Hematopoietic multipotent progenitor cell treated with erythropoietin and hydrocortisone succinate and interleukin-3 and kit ligand, for 15 days (in vitro differentiated cells): ENCODE measurements at places on chromosomes 6 and 20.

GRCh38 chr20:17024513-17025119 lies 202.2 kb upstream of the PCSK2 start:
- DNase-seq: no peak

DNA sequence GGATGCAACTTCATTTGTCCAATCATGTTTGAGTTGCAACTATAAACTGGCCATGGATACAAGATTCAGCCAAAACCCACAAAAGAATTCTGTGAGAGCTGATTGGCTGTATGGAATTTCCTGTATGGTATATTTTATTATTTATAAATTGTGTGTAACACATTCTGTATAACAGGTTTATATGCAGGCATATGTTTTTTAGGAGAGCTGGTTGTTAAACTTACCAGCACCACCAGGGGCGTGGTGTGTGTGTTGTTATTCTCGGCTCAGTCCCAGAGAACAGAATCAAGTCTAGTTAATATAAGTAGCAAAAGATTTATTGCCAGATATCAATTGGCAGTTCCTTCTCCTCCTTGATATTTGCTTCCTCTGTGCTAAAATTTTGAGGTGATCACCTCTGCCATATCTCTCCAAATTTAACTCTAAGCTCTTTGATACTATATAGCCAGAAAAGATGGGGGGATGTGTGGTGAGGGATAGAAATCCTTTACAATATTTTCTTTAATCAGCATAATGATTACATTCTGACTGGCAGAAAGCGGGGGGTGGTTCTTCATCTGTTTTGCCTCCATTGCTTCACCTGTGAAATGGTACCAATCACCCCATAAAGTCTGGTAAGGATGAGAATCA lies 22.9 kb downstream of the CNBD2 start:
- no peak for DNase-seq

DNA sequence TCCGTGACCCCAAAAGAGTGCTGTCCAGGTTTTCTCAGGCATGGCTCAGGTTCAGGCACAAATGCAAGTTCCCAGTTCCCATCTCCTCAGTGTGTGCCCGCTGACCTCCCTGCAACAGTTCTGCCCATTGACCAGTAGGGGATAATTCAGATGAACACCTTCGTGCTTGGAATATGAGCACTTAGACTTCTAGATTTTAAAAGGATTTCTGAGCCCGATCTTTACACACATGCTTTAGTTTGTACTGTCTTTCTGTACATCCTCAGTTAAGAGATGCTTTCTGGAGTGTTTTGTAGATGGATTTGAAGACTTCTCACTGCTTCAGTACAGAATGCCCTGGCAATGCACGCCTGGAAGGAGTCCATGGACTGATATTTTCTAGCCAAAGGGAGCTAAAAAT lies 239.6 kb upstream of the PLCB4 start:
- no peak for DNase-seq

GRCh38 chr6:140976806-140977205 lies 1155.9 kb upstream of the GJE1 start:
- DNase-seq: no peak

GRCh38 chr20:16423311-16424212 lies 149.7 kb downstream of the KIF16B start:
- no peak for DNase-seq

DNA sequence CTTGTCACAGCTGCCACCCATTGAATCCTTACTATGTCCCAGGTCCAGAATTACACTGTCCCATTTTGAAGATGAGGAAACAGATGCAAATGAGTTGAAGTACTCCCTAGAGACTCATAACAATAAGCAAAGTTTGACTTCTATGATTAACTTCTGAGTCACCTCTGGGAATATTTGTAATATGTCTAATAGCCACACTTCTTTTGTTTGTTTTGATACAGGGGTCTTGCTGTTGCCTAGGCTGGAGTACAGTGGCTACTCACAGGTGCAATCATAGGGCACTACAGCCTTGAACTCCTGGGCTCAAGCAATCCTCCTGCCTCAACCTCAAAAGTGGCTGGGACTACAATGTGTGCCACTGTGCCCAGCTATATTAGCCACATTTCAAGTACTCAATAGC lies 11.4 kb upstream of the SOX12 start:
- DNase-seq: no peak

DNA sequence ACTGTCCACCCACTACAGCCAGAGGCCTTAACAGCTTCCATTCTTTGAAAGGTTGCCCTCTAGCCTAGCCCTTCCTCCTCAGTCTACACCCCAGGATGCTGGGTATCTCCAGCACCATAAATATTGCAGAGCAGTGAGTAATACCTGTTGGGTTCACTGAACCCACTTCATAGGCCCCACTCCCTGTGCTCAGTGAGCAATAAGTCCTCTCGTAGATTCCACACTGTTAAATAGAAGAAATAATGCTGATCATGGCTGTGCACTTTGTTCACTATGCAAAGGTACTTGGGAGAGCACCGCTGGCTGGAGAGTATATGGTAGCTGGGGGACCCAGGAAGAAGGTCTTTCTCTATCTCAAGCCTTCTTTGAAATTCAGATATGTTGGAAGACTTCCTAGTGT lies 87.3 kb downstream of the RSPH3 start:
- DNase-seq: no peak

DNA sequence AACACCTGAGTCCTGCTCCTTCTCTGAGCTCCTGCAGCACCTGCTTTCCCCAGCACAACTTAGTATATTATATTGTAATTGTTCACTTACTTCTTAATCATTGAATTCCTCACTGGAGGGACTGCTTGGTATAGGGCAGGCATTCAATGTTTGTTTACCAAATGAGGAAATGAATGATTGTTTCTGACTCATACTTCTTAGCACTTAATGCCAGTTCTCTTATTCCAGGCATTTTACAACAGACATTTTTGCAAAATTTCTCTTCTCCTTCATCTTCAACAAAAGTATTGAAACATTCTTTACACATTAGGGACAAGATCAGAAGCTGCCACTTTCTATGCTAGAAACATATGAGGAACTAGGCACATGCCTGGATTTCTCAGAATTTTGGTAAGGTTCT lies 119.4 kb downstream of the TBX18 start:
- no peak for DNase-seq

GRCh38 chr6:44855562-44856411 lies 468.3 kb downstream of the CDC5L start:
- no peak for DNase-seq

DNA sequence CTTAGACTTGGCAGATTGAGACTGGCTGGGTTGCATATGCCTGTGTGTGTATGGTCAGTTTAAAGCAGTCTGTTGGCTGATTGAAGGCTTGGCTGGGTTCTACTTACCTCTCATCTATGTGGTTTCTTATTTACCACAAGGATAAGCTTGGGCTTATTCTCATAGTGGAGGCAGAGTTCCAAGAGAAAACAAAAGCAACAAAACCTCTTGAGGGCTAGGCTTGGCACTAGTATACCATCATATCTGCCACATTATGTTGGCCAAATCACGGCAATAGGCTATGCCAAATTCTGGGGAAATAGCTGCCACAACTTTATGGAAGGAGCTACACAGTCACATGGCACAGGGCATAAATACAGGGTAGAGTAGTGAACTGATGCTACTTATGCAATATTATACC lies 714.1 kb downstream of the CBLN4 start:
- no peak for DNase-seq

DNA sequence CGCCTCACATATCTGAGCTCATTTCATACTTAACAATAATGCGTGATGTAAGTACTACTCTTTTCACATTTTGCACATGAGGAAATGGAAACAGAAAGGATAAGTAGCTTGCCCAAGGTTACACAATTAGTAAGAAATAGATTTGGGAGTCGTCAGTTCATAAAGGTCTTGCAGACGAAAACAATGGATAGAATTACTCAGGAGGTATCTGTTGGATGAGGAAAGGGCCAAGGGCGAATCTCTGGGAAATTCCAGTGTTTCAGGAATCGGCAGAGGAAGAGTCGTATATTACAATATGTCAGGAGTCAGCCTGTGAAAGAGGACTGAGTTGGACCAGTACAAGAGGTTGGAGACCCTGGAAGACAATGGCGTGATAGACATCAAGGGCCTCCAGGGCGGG lies 12.8 kb upstream of the EDN1 start:
- DNase-seq: no peak

- no peak for DNase-seq
Observed at GRCh38 chr6:127459231-127459641, at the start of gene KIAA0408. KIAA0408 (minus strand) TSS chr6:127459389; CDS start chr6:127453981, 5,408 bp downstream.

- no peak for DNase-seq
Observed at GRCh38 chr6:16633465-16633864, 127.8 kb downstream of the ATXN1 start.

- DNase-seq: no peak
Observed at GRCh38 chr20:17786221-17786718, 86.5 kb downstream of the BANF2 start.

DNA sequence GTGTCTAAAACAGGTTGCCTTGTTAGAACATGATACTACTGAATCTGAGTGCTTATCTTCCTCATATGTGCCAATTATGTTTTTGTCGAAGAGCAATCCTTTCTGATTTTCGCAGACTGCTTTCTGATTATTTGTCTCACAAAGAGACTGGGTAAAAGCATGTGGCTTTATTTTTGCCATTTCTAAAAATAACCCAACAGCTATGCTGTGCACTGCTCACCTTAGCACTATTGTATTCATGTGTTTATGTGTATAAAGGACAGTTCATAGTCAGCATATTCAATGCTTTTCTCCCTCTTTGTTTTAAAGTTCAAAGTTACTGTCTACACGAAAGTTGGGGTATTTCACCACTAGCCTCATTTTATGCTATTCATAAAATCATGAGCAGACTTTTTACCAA lies 127.0 kb downstream of the SGK1 start:
- no peak for DNase-seq

DNA sequence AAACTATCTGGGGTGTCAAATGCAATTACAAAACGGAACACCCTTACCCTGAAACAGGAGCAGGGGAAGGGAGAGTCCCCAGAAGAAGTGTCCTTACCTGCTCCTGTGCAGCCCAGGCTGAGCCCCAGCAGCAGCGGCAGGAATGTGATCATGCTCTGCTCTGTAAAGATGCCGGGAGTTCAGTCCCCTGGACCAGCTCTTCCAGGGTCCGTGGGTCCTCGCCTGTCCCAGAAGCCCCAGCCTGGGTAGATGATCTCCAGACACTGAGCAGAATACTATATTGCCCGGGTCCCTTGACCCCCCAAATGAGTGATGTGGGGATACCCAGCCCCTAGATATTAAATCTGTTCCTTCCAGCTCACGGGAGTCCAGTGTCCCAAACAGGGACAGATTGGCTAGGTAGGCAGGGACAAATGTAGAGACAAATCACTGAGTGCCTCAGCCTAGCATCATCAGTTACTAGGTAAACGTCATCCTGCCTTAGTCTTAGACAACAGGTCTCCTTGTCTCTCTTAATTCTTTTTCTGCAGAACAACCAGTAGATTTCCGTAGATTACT lies at the start of gene HLA-DMB:
HLA-DMB (minus strand) TSS at position 373 of the 558 bp plus-strand sequence; CDS start at position 152, 221 bp downstream.
- DNase-seq: peak; percentile 44

DNA sequence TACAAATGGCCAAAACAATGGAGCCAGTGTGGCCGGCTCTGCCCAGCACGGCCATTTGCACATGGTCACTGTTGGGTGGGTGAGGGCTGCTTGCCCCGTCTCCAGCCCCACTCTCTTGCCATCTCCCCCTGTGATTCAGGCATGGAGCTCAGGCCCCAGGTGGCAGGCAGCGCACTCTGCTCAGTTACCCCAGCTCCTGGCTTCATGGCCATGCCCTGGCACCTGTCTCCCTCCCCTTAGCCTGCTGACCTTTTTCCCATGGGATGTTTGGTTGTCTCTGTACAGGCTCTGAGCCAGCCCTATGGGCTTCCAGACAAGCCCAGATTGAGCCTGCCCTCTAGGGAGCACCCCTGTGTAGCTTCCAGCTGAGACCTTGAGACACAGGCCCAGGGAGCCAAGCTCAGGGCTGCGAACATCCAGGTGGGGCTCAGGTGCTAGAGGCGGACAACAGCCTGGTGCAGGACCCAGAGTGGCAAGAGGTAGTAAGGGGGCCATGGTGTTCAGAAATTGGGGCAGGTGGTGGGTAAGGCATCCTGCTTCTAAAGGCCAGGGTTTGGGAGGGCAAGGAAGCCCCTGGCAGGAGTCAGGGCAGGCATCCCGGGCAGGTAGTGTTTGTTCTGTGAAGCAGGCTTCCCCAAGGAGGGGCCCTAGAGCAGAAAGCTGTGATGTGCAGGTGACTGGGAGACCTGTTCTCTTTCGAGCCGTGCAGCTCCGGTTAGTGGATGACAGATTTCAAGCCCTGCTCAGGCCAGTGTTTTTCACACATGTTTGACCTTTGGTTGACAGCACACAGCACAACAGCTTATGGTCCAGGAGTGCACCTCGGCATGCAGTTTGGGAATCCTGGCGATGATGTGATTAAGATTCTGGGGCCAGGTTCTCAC lies 17.7 kb downstream of the SYNJ2 start:
- DNase-seq: no peak

- DNase-seq: no peak
Observed at GRCh38 chr20:16260911-16261310, 312.3 kb downstream of the KIF16B start.

GRCh38 chr6:42188406-42188805 lies 6.3 kb downstream of the GUCA1B start:
- no peak for DNase-seq

DNA sequence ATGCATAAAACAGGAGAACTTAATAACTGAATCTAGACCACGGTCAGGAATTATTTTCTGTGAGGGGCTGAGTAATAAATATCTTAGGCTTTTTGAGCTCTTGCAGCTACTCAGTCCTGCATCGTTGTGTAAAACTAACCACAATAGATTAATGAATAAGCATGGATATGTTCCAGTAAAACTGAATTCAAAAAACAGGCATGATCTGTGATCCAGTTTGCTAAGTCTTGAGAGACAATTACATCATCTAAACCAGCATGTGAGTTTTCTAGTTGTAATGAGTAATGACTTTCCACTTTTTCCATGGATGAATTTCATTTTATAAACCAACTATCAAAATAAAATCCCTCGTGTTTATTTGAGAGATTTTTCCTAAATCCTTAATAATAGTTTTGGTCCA lies 336.8 kb downstream of the RFPL4B start:
- DNase-seq: no peak

GRCh38 chr6:35242486-35242885 lies 17.0 kb upstream of the ZNF76 start:
- DNase-seq: no peak

DNA sequence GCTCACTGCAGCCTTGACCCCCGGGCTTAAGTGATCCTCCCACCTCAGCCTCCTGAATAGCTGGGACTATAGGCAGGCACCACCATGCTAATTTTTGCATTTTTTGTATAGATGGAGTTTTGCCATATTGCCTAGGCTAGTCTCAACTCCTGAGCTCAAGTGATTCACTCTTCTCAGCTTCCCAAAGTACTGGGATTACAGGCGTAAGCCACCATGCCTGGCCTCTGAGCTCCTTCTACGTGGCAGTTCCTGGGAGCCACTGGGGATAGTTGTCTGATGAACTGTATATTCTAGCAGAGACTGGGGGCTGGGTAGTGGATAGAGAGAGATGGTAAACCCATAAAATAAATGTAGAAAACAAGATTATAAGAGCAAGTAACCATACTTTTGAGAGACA lies 26.1 kb downstream of the IYD start:
- DNase-seq: no peak

DNA sequence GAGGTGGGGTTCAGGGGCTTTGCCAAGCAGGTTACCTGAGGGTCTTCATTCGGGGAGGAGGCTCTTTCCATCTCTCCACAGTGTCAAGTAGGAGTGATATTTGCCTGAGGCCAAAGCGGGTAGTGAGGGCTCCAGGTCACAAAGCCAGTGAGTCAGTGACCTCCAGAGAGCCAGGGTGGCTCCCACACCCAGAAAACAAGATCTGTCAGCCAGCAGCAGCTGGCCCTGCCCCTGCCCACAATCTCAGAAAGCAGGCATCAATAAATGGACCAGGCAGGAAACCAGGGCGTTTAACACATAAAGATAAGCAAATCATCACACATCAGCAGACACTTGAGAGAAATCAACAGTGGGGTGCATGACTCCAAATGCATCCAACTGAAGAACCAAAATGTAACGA lies 250.8 kb downstream of the CDH26 start:
- peak; percentile 41 for DNase-seq
